ENCODE measurements at places on chromosomes 16 and 17. TPM values are rescaled to one million over a fixed set of nuclear protein-coding genes. Genes with fewer than 3 reads are reported as not detected.

- H3K27me3 ChIP-seq, result peaks cover 13% of the 10 kb centered on the region
- no peak for DNase-seq
- H3K4me3 ChIP-seq, result peak within 1 kb of the TSS; percentile 23
- no peak within 1 kb of the TSS for H3K27ac ChIP-seq
These were observed at the start of gene MARVELD3 for GRCh38 chr16:71626018-71626857. MARVELD3 (plus strand) TSS chr16:71626184; CDS start chr16:71626230, 46 bp downstream.

DNA sequence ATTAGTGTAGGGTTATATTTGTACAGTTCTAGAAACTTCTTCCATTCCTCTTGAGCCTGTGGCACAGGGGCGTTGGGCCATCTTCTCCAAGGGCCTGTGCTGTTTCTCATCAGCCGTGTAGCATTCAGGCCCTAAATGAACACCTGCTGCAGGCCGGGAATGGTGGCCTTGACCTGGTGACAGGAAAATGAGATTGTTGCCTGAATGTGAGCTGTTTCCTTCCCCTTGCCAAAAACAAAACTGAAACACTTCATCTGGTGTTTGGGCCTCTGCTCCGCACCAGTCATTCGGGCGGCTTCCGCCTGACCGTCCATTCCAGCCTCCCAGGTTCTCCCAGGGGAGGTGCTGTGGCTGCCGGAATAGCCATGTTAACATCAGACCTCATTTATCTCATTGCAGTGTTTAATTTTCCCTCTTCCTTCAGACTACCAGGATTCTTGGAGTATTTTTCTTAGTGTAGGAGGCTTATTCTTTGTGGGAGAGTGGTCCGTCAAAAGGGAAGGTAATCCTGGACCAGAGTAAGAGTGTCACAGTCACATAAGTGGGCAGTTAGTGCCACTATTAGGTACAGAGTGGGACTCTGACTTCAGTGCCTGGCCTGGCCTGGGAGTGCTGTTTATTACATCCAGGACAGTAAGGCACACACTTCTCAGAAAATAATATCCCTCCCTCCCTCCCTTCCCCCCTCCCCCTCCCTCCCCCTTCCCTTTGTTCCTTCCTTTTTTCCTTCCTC lies 61.9 kb downstream of the WWP2 start:
- no peak for DNase-seq
- H3K27me3 ChIP-seq, result no peaks in the 10 kb centered on the region
- H3K4me1 ChIP-seq, result peaks cover 13% of the 10 kb centered on the region

DNA sequence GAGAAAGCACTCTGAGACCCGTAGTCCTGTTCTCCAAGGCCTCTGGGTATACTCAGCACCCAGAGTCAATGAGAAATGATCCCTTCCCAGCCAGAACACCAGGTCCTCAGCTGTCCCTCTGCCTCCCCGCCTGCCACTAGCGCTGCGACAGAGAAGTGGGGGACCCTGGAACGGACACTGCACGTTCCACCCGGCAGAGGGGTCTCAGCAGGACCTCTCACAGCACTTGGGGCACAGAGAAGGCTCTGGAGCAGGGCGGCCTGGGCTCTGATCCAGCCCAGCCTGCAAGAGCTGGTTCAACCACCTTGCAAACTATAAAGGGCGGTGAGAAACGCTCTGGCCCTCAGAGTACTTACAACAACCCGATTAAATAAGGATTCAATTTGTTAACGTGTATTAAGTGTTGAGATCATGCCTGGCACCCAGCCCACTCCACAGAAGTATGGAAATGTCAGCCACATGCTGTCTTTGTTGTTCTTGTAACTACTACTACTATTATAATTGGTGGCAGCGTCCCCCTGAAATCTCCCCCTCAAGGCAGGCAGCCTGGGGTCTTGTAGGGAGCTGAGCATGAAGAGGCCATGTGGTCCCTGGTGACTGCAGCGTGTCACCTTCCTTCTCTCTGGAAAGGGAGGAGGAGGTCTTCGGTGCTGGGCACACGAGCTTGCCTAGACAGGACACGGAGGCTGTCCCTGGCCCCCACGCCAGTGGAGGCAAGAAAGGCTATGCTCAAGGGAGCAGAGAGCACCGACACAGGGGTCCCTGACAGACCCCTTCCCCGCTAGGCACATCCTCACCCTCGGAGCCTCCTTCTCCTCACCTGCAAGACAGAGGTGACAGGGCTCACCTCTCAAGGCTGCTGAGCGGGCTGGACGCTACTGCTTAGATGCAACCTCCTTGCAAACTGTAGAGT lies 2.4 kb downstream of the OSGIN1 start:
- no peaks in the 10 kb centered on the region for H3K36me3 ChIP-seq
- H3K27me3 ChIP-seq, result peaks cover 12% of the 10 kb centered on the region
- no peak overlapping the region for H3K4me3 ChIP-seq
- no peak overlapping the region for H3K27ac ChIP-seq
- no peaks in the 10 kb centered on the region for H3K4me1 ChIP-seq
- no peak for DNase-seq

DNA sequence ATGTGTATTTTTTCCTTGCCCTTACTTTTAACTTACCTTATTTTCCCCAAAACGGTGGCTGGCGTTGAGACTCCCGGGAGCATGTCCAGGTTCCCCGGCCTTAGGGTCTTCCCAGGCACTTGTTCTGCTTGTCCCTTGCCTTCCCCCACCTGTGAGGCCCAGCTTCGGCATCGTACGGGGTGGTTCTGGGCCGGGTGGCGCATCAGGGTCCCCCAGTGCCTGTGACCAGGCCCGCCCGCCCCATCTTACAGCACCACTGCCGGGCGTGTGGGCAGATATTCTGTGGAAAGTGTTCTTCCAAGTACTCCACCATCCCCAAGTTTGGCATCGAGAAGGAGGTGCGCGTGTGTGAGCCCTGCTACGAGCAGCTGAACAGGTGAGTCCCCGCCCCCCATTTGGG lies 7.4 kb downstream of the HGS start:
- H3K36me3 ChIP-seq, result no peaks in the 10 kb centered on the region
- no peaks in the 10 kb centered on the region for H3K27me3 ChIP-seq
- peaks cover 34% of the 10 kb centered on the region for H3K4me1 ChIP-seq
- no peak for DNase-seq
- H3K27ac ChIP-seq, result no peak overlapping the region

POLR3K gene
- 84.7 TPM for total RNA-seq

DNA sequence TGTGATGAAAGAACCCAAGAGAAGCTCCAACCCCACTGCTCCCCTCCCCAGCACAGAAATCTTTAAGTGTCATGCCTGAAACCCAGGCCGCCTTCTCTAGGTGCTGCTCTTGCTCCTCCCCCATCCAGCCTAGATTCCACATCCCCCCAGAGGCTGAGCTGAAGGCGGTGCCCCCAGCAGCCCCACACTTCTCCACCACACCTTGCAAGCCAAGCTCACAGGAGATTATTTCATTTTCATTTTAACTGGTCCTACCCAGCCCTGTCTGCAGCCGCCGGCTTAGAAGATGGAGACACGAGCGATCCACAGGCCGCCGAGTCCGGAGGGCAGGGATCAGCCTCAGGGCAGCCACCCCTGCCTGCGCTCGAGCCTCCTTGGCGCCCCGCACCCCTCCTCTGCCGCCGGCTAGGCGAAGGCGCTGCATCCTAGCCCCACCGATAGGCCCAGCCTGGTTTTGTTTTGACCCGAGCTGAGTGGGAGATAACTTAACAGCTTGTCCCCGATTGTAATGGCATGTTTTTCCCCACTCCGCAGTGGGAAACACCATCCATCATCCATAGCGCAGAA lies 125.3 kb downstream of the RBFOX3 start:
- no peak for DNase-seq
- H3K4me3 ChIP-seq, result no peak overlapping the region
- H3K27me3 ChIP-seq, result peaks cover 21% of the 10 kb centered on the region
- peaks cover 8% of the 10 kb centered on the region for H3K4me1 ChIP-seq
- H3K36me3 ChIP-seq, result no peaks in the 10 kb centered on the region

- H3K36me3 ChIP-seq, result peaks cover 4% of the 10 kb centered on the region
- no peak overlapping the region for H3K27ac ChIP-seq
- H3K27me3 ChIP-seq, result peaks cover 38% of the 10 kb centered on the region
- no peak overlapping the region for H3K4me3 ChIP-seq
These were observed 1.9 kb downstream of the KRTAP4-11 start for GRCh38 chr17:41116297-41116696.

DNA sequence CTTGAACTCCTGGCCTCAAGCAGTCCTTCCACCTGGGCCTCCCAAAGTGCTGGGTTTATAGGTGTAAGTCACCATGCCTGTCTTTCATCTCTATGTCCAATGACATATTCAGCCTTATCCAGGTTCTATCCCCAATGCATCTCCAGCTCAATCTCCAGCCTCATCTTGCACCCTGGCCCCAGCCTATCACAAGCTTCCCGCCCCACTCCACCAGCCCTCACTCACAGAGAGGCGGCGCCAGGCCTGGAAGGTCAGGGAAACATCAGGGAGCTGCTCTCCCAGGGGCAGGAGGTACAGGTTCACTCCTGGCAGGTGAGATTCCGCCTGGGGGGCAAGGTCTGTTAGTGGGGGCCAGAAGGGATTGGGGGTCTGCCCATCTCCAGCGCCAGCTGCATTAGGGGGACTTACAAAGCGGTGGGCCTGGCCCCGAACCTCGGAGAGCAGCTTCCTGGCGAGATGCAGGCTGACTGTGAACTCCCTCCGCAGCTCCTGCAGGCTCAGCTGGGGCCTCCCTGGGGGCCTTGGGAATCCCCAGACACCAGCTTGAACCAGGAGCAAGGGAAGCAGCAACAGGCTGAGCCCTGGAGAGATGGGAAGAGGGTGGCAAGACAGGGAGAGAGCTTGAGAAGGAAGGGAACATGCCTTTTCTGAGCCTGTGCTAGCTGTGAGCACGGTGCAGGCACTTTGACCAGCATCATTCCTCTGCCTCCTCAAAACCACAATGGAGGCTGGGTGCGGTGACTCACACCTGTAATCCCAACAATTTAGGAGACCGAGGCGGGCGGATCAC lies 3.0 kb downstream of the IL27 start:
- no peaks in the 10 kb centered on the region for H3K36me3 ChIP-seq
- H3K4me1 ChIP-seq, result peaks cover 36% of the 10 kb centered on the region
- no peak overlapping the region for H3K4me3 ChIP-seq
- no peak for DNase-seq
- H3K27me3 ChIP-seq, result no peaks in the 10 kb centered on the region

DNA sequence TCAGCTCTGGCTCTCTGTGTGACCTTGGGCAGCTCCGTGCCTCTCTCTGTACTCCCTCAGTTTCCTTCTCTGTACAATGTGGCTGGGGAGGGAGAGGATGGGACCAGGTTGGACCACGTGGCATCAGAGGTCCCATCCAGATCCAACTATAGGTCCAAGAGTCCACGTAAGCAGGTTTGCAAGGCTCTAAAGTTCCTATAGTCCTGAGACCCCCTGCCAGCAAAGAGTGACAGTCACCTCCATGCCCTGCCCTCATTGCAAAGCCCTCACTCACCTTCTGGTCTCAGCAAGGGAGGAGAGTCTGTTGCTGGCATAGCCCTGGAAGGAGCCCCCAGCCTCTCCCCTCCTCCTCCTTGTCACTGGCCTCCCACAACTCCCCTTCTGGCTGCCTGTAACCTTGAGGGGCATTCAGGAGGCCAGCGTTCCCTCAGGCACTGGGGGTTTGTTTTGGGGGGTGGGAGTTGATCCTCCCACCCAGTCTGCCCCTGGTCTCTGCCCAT lies 6.1 kb upstream of the DRC7 start:
- peak overlapping the region; percentile 95 for H3K27ac ChIP-seq
- no peak for DNase-seq
- no peak overlapping the region for H3K4me3 ChIP-seq
- H3K36me3 ChIP-seq, result no peaks in the 10 kb centered on the region
- H3K27me3 ChIP-seq, result no peaks in the 10 kb centered on the region
- peaks cover 31% of the 10 kb centered on the region for H3K4me1 ChIP-seq
